Activated T-helper 17 cell treated with anti-CD3 and anti-CD28 coated beads, Interleukin-2, amount 50 U/mL, for 72 hours (primary cell): ENCODE measurements at places on chromosomes 7 and 10. TPM values are rescaled to one million over a fixed set of nuclear protein-coding genes. Genes with fewer than 3 reads are reported as not detected.

GRCh38 chr7:151954866-151955820, 1.1 kb upstream of the GALNTL5 start:
- no peak for ATAC-seq

GRCh38 chr10:72697716-72698115, 5.8 kb downstream of the MCU start:
- ATAC-seq = no peak

GAD2 gene
- not detected for total RNA-seq

TSPAN15 gene
- 12.7 TPM for total RNA-seq

CLDN12 gene
- 5.6 TPM for total RNA-seq

LGI1 gene
- total RNA-seq = not detected

GRCh38 chr10:10865913-10866312, 151.8 kb upstream of the CELF2 start:
- ATAC-seq = no peak

- no peak for ATAC-seq
These were observed 7.1 kb upstream of the ATP6V1F start for GRCh38 chr7:128855559-128855958.

GRCh38 chr10:7438196-7438986, 27.6 kb upstream of the SFMBT2 start:
- no peak for ATAC-seq

C10orf143 gene
- total RNA-seq = 2.0 TPM

GRCh38 chr10:12235116-12235694, 39.2 kb downstream of the CDC123 start:
- ATAC-seq = no peak

TMEM184A gene
- total RNA-seq = not detected

GRCh38 chr10:77602231-77602912, 35.2 kb downstream of the KCNMA1 start:
- no peak for ATAC-seq

DNA sequence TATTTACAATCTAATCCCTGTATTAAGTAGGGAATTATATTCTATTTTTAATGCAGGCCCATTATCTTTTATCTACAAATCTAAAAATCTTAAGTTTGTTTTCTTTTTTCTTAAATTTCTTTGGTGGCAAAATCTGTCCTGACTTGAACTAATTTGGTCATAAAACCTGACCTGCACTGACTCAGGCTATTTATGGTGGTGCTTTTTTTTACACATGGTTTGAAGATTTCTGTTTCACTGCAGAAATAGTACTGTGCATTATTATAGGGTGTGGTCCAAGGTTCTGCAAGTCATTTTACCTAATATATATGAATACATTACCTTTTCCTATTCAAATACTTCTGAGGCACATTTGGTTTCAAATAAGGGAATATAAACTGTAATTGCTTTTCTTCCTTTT, 137.0 kb downstream of the CD36 start:
- ATAC-seq = no peak

DNA sequence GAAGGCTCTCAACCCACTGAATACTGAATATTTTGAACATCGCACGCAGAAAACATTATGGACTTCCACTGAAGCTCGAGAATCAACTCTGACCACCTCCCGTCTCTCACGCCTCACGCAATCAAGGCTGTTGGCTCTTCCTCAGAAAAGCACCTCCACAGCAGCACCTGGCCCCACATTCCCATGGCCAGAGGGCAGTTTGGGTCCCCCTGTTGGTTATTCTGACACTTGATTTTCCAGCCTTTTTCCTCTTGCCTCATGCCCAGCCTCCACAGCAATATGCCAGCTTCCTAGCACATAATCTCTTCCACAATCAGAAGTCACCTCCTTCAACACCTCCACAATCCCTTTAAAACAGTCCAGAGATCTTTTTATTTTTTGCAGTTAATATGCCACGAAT, 55.9 kb downstream of the SVOPL start:
- ATAC-seq = no peak

DNA sequence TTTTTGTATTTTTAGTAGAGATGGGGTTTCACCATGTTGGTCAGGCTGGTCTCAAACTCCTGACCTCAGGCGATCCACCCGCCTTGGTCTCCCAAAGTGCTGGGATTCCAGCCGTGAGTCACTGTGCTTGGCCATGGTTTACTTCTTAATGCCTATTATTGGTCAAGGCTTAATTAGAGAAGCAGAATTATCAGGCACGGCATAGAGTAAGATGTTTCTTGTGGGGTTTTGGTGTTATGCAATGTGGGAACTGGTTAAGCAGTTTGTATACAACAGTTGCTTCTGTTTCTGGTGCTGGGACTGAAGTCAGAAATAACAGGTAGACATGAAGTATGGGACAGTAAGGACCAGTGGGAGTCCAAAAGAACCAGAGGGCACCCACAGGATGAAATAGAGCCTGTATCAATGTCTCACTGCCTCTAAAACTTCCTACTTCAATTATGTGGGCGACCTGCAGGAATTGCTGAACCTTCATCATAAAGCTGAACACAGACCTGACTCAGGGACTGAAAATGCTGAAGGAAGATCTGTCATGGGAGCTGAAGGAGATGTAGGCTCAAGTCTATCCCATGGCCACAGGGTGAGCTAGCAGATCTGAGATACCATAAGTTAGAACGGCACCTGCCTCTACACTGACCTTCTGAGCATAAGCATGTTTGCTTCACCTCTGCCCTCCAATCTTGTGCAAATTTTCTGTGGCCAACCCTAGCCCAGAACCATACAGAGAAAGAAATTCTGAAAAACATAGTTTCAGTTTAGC, 38.3 kb upstream of the VCL start:
- ATAC-seq = peak; percentile 18

OGA gene
- 291 TPM for total RNA-seq

- no peak for ATAC-seq
These were observed 617.5 kb downstream of the SDK1 start for GRCh38 chr7:3918576-3918975.

DNA sequence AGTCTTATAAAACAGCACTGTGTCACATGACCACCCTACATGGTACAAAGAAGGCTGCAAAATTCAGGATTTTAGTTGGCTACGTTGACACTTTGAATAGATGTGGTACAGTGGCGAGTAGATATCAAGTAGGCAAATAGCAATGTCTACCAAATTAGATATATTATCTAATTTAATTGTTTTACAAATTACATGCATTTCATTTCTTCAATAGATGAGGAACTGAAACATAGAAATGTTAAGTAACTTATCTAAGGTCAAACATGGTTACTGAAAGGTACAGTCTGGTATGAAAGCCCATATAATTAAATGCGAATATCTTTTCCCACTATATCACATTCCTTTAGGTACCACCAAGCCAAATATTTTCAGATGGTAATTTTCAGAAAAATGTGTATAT, 972.2 kb downstream of the NRG3 start:
- ATAC-seq = no peak

DNA sequence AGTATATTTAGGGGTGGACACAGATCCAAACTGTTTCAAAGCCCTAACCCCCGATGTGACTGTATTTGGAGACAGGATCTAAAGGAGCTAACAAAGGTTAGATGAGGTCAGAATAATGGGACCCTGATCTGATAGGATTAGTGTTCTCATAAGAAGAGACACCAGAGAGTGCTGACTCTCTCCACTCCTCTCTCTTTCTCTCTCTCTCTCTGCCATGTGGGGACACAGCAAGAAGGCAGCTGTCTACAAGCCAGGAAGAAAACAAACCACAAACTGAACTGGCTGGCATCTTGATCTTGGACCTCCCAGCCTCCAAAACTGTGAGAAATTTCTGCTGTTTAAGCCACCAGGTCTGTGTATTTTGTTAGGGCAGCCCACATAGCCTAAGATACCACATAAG, 84.7 kb upstream of the KDM7A start:
- ATAC-seq = no peak

CLCN1 gene
- not detected for total RNA-seq

- ATAC-seq = no peak
These were observed 25.1 kb downstream of the SEPTIN7 start for GRCh38 chr7:35825974-35826373.

FKBP6 gene
- not detected for total RNA-seq

DNA sequence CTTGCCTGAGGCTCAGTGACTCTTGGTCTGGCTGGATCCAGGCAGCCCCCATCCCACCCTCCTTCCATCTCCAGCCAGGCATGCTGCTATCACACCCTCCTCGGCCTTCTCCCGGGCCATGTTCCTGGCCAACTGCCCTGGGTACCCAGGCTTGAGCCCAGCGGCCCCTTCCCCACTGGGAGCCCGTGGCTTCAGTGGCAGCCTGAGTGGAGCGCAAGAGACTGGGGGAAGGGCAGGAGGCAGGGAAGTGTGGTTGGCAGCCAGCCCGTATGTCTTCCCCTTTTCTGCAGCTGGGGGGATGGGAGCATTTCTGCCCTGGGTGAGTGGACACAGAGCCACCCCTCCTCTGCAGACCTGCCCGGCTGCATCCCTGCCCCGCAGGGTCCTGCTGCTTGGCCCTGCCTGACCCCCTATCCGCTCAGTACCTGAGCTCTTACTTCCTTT, 148.5 kb downstream of the ARHGAP22 start:
- no peak for ATAC-seq

DNA sequence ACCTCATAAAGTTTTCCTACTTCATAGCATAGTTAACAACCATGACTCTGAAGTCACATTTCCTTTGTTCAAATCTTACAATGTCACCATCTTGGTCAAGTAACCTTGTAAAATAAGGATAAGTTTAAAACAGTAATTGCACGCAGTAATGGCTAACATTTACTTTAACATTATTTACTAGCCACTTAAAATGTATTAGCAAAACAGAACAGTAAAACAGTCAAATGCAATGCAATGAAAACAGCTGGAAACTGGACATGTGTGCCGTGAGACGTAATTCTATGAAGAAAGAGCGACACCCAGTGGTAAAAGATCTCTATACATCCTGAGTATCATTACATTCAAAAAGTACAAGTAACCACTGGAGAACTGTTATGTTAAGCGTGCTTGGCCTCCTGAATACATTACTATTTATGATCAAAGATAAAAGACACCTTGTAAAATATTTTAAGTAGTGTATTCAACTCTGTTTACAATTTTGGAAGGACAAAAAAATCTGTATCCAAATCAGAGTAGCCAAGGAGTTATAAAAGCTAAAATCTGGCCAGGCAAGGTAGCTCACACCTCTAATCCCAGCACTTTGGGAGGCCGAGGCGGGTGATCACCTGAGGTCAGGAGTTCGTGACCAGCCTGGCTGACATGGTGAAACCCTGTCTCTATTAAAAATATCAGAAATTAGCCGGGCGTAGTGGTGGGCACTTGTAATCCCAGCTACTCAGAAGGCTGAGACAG, 27.2 kb downstream of the ATE1 start:
- peak; percentile 64 for ATAC-seq
